Pancreas (tissue), 10 donors: ENCODE measurements at places on chromosomes 2 and 18.

- no peak for DNase-seq
Observed at GRCh38 chr2:237020090-237020489, 65.6 kb upstream of the COPS8 start.

GRCh38 chr2:189545418-189545817, 35.2 kb downstream of the SLC40A1 start:
- no peak for DNase-seq

DNA sequence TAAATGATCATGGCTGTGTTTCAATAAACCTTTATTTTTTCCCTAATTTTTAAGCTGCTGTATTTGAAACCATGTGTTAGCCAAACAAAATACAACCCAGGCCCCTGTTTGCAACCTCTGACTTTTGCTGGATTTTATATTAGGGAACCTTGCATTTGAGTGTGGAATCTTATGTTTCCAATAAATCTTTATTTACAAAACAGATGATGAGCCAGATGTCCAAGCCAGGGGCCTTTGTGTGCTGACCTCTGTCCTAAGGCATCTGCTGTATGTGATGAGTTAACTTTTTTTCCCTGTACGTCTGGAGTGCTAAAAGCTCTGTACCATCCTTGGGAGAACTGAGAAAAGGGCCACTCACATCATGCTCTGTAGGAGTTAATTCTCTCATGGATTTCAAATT, 162.9 kb downstream of the TRIB2 start:
- no peak for DNase-seq

DNA sequence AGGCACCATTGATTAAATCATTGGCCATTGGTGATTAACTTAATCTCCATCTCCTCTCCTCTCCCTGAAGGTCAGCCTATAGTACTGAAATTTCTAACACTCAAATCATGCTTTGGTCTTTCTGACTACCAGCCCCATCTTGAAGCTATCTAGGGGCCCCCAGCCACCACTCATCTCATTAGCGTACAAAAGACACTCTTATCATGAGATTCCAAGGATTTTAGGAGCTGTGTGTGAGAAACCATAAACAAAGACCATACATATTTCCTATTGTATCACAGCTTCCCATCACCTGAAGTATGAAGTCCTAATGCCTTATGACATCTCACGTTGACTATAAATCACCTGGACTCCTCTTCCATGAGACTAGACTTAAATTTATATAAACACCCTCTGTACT, 94.0 kb upstream of the B3GNT2 start:
- DNase-seq = no peak

- DNase-seq = no peak
Observed at GRCh38 chr2:239040152-239040761, 192.4 kb downstream of the TWIST2 start.

- DNase-seq = no peak
Observed at GRCh38 chr2:127887776-127888130, 2.0 kb upstream of the AMMECR1L start.

- DNase-seq = no peak
Observed at GRCh38 chr2:4791488-4791887, 900.7 kb upstream of the SOX11 start.

- no peak for DNase-seq
Observed at GRCh38 chr2:1609040-1609439, 135.3 kb downstream of the PXDN start.

DNA sequence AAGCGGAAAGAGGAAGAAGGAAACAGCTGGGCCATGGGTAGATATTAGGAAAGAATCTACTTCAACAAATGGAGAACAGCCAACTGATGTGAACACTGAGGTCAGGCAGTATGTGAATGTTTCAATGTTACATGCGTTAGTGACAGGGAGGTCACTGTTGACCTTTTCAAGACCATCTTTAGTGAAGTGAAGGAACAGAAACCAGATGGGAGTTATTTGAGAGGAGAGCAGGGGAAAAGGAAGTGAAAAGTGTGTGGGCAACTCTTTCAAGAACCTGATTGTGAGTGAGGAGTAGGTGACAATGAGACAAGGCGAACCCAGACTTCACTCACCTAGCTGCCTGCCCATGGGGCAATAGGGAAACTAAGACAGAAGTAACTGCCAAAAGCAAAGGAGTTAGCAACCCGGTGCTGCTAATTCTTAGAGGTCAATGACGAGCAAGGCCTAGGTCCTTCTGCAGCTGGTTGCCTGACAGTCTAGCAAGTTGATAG, 67.0 kb downstream of the SP3 start:
- DNase-seq = no peak

GRCh38 chr2:137929519-137929916, 34.8 kb upstream of the HNMT start:
- DNase-seq = no peak

DNA sequence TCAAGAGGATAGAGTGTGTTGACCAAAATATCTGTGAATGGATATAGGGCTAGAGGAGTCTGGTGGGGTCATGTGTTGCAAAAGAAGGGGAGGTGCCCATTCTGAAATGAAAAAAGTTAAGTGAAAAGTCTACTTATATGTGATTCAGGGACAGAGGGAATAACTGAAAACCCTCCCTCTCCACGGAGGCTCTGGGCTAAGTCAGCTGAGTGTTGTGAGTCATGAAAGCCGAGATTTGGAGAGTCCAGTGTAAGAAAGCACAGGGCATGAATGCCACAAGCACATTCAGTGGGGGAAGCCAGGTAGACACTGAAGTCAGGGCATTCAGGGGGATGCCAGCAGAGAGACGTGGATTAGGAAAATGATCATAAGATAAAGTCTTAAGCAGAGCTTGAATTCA, 871.9 kb downstream of the TSN start:
- DNase-seq = no peak

GRCh38 chr2:81714817-81715216, 1410.3 kb upstream of the LRRTM1 start:
- DNase-seq = no peak

DNA sequence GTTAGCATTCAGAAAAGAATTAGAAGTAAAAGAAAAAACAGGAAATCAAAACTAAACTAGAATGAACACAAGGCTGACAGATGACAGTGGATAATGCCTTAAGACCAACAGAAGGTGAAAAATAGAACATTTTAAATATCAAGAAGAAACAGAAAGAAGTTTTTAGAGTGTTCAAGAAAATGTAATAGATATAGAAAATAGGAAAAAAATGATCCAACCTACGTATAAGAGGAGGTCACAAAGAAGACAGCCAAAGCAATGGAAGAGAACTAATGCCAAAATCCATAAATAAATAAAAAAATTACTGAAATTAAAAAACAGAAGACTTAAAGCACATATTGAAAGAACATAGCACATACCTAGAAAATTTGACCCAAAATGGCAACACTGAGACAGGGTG, 42.5 kb upstream of the EN1 start:
- DNase-seq = no peak

DNA sequence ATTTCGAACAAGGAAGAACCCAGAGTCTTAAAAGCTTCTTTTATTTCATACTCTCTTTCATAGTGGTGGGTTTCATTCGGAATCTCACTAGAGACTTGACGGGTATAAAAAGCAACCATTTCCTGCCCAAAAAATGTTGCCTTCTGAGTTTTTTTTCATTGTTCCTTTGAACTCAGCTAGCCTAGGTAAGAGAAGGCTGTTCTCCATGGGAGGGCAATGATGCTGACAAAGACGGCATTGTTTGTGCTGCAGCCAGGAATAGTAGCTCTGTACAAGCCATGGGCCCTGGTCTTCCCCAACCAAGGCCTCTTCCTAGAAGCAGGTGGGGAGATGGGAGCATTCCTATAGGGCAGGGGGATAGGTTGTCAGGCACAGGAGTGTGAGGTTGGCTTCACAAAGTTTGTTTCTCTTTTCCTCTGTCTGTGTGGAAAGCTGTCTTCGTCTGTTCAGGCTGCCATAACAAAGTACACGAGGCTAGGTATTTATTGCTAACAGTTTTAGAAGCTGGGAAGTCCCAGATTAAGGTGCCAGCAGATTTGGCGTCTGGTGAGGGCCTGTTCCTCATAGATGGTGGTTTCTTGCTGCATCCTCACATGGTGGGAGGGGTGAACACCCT, 405.1 kb downstream of the NBAS start:
- DNase-seq = no peak

GRCh38 chr18:30376515-30376914, 666.0 kb downstream of the DSC3 start:
- DNase-seq = no peak

DNA sequence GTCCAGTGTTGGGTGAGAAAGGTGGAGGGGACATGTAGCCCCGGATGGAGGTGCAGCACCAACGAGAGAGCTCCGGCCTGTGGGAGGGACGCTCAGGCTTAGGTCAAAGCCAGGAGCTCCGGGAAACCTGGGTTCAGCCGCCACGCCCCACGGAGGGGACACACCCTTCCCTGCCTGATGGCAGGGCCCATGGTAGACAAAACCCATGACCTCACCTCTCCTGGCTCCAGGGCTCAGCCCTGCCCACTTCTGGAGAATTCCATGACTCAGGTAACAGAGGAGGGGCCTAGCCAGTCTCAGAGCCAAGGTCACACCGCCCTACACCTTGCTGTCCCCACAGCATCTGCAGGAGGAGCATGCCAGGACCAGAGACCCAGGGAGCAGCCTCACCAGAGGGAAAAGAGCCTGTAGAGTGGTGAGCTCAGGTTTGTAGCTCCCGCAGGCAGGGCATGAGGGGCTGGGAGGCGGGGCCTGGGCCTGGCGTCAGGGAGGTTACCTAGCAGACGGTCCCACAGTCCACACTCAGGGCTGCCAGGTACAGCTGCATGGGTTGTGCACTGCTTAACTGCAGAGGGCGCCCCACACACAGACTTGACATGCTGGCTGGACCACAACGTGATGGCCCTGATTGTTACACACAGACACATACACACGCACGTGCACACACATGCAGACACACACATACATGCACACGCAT, 70.8 kb upstream of the SMAD7 start:
- peak; percentile 81 for DNase-seq

DNA sequence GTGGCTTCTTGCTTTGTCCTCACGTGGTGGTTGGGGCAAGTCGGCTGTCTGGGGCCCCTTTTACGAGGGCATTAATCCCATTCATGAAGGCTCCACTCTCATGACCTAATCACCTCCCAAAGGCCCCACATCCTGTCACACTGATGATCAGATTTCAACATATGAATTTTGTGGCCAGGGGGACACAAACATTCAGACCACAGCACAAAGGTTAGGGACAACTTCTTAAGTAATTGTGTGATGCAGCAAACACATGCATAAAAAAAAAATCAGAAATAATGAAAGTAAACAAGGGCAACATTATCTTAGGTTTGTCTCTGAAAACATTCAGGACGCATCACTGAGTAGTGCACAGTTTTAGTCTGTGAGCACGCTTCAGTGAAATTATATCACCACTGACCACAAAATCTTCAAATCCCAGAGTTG, 54.2 kb upstream of the FRZB start:
- no peak for DNase-seq

DNA sequence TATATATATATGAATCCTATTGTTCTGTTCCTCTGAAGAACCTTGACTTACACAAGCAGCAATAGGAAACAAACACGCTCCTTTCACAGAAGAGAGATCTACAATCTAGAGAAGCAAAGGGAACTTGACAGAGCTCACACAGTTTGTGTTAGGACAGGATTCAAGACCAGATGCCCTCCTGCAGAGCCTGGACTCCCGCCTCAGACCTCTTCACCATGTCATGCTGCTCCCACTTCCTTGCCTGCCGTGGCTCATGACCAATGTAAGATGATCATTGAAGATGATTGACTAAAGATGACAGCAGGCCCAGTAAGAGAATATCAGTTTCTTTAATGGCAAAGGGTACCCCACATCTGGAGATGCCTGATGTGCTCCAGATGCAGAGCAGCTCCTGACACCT, 111.2 kb upstream of the AGAP1 start:
- no peak for DNase-seq

DNA sequence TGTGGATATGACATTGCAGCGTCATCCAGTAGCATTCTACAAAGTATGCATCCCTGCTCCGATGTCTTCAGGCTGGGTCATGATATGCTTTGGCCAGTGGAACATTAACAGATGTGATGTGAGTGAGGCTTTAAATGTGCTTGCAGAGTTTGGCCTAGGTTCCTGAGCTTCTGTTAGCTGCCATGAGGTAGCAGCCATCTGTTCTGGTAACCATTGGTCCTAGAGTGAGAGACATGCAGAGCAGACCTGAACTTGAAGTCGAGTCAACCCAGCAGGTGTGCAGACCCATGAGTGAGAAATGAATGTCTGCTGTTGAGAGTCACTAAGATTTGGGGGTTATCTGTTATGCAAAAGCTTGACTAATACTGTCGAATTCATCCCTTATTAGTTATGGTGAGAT, 73.8 kb upstream of the NABP1 start:
- no peak for DNase-seq

- no peak for DNase-seq
Observed at GRCh38 chr2:64985447-64985846, 3.8 kb upstream of the SLC1A4 start.

- DNase-seq = no peak
Observed at GRCh38 chr18:51133580-51134160, 63.8 kb downstream of the MEX3C start.

- no peak for DNase-seq
Observed at GRCh38 chr18:34543945-34544344, 166.2 kb upstream of the DTNA start.

DNA sequence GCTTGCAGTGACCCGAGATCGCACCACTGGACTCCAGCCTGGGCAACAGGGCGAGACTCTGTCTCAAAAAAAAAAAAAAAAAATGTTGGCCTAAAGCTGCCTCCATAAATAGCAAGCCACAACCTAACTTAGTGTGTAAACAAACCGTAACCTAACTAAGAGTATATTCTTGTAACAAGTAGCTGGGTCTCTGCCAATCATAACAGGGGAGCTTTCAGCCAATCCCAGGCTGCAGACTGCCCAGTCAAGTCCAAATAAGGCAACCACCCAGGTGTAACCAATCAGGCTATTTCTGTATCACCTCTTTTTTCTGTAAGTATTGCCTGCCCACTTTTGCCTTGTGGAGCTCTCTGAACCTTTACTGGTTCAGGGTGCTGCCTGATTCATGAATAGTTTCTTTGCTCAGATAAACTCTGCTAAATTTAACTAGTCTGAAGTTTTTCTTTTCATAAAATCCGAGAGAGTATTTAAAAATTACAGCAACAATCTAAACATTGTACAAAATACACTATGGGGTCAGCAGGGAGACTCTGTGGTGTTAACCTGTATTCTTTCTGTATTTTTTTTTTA, 4.5 kb downstream of the PSTPIP2 start:
- DNase-seq = peak; percentile 44
